Stimulated activated CD8-positive, alpha-beta memory T cell treated with anti-CD3 and anti-CD28 coated beads, Interleukin-7, amount 100 ng/mL, for 1 hour (primary cell): ENCODE measurements at places on chromosomes 7 and 10.

DNA sequence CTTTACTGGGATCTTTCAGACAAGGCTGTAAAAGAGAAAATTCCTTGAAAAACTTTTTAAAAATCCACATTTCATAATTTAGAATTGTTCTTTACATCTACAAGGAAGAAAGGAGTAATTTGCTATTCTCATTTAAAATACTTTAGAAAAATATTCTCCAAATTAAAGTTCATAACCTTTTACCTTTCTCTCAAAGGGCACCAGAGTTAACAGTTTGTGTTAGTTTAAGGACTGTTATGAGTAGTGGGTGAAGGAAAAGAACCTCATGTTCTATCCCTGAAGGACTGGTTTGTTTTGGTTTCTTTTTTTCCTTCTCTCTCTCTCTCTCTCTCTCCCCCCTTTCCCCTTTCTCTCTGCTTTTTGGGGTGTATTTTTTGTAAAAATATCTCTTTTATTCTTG lies 4.1 kb downstream of the AGMO start:
- no peak for DNase-seq

DNA sequence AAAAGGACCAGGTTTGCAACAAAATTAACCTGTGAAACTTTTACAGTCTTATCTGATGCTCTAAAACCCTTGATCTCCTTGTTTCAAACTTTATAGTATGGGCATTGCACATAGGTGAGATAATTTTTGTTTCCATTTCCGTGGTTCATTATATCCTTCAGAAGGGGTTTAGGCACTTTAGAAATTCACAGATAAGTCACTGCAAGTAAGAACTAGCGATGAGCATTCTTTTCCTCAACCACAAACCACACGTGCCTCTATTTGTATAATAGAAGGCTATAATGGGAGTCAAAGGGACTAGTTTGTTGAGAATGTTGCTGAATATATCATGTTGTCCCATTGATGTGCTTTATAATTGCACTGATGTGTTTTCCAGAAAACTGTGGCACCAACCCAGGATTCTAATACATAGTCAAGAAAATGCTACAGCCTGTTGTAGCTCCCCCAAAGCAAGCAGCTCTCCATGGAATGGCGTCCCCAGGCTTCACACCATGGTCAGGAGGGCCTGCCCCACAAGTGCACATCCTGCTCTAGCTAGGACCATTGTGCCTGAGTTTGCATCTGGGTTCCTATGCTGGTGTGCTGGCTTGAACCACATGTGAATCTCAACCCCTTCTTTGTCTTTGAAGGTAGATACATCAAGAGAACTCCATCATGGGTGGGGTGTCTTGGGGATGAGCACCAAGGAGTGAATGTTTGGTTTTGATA lies 14.0 kb upstream of the ATXN7L1 start:
- DNase-seq = no peak

DNA sequence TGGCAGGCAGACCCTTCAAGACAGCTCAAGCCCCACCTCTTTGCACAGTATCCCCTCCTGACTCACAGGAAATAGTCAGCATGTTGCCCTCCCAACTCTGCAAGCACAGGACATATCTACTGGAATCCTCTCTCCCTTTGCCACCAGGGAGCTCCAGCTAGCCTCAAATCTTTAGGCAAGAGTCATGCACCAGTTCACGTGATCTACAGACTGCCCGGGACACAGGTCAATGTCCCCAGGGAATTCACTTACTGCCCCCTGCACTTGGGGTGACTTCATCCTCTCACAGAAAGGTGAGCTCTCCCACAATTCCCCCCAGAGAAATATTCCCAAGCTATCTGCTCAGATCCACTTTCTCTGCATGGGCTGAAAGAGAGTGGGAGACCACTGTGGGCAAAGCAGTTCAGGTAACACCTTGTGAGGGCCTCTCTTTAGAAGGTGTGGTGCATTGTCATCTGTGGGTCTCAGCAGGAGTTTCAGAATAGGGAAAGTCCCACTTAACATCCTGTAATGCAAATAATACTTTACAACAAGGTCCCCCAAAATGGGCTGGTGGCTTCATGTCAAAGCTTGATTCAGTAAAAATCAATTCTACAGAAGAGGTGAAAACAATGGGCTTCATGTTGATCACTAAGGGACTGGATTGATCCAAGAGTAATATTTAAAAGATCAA lies 129.9 kb downstream of the NOC3L start:
- DNase-seq = no peak

DNA sequence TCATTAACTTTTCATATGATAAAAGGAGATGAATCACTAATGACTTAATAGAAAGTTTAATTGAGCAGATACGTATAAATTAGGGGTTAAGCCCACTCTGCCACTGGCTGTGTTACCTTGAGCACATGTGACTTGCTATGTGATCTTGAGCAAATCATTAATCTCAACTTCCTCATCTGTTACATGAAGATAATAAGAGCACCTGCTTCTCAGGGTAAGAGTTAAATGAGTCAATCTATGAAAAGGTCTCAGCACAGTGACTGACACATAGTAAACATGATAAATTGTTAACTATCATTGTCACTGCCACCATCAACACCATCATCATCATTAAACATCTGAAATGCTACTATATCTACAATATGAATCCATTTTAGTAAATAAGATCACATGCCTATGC lies 110.8 kb downstream of the TPK1 start:
- no peak for DNase-seq

GRCh38 chr10:76432016-76433012 lies 1000.9 kb downstream of the LRMDA start:
- no peak for DNase-seq
